NCI-H226 (cell line): ENCODE measurements at places on chromosomes 5 and 9.
A peak's percentile ranks its signal among the peaks of the same experiment; 100 is the strongest.

DNA sequence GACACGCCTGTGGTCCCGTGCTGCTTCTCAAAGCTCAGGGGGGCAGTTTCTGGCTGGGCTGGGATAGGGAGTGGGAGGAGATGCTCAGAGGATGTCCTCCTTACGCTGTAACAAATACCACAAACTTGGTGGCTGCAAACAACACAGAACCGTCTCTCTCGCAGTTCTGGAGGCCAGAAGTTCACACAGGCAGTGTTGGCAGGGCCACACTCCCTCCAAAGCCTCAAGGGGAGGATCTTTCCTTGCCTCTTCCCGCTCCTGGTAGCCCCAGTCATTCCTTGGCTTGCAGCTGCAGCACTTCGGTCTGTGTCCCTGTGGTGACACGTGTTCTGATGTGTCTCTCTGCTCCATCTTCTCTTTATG, 10.4 kb upstream of the ORM1 start:
- no peak for DNase-seq

- no peak for DNase-seq
Measured at GRCh38 chr5:54832858-54833257, 152.5 kb downstream of the ESM1 start.

GRCh38 chr5:180209137-180209581, at the start of gene RASGEF1C:
TSS of gene RASGEF1C (minus strand) at chr5:180209211. CDS start at chr5:180138052, 71,159 bp downstream.
- peak; percentile 58 for DNase-seq

DNA sequence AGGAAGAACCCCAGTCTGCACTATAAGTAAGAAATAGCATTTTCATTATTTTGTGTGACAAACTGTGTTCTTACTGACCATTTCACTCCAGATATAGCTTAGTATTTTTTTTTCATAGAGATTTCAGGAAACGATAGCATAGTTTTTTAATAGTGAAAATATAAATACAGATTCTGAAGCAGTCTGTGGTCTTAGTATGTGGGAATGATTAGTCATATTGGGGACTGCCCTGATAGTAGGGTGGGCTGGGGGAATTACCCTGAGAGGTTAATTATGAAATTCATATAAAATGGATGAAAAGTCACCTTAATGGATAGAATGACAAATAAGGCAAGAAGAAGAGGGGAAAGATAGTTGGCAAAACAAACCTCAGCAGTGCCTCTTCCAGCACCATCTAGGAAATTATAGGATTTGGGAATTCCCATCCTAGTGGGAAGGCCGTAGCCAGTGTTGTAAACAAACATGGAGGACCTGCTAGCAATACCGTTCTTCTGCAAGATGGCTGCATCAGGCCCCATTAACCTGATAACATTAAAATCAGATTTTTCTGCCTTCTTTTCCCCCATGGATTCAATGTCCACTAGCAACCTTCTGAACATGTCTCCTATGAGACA, 23.7 kb upstream of the NR3C1 start:
- no peak for DNase-seq

GRCh38 chr9:77457916-77458592, 190.1 kb downstream of the GNA14 start:
- DNase-seq = peak; percentile 36

DNA sequence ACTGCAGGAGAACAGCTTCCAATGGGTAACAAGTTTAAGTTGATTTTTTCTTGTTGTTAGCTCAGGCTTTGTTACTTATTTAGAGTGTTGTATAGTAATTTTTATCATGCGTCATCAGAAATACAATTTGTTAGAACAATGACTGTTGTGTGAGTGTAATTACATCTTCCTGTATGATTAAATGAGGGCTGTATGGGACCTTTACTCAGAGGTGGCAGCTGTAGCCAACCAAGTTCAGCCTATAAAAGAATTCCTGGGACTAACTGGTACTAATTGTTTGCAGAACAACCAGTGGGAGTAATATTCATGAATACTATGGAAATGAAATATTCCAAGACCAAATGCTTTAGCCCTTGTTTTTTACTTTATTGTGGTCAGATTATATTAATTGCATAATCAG, 30.8 kb upstream of the TJP2 start:
- DNase-seq = no peak

DNA sequence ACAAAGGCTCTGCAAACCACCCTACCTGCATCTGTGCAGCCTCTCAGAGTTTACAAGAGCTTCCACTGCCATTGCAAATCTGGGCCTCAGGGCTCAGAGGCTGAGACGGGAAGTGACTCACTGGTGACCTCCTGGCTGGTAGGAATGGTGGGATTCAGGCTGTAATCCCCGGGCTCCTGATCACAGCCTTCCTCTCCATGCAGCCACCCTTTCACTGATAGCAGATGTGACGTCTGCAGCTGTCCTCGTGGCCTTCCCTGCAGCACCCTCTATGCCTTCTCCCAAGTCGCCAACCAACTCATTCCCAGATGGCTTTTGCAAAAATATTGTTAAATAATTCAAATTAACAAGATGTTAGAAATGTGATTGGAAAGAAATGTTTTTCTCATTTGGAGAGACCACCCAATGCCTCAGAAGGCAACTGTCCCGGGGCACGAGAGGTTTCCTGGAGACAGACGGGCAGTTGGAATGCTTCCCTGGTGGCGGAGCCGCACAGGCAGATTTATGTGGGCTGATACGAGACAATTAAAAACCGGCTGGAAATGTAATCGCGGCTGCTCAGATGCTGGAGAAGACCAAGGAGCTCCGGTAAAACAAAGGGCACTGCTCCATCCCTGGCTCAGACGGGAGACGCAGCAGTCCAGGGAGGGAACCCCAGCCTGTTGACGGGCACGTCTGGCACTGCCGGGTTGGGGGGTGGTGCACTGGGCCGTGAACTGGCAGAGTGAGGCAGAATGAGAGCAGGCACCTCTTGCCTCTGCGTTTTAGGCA, 34.4 kb upstream of the SLC25A51 start:
- peak; percentile 71 for DNase-seq

DNA sequence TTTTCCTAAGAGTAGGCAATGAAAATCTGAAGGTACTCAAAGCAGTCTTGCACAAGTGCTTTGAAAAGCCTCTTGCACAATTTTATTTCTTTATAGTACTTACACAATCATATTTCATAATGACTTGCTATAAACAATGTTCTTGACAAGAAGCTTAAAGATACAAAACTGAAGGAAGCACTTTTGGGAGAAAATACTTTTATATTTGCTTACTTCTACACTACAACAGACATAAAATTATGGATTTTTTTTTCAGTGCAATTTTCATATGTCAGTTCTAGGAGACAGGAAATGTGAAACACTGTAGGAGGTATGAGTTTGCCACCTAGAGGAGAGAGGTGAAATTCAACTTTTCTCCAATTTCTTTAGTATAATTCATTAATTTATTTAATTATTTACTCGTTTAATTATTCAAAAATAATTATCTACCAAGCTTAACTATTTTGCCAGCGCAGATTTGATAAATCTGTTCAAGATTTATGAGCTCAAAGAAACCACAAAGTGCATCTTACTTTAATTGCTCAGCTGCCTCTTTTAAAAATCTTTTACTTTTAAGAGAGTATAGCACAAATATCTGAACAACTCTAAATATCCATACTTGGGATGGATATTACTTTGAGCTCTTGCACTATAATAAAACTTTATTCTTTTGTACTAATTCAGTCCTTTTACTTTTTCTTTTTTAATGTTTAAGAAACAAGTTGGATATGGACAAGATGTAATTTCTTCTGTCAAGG, 29.0 kb upstream of the CDKN2B start:
- peak; percentile 7 for DNase-seq

DNA sequence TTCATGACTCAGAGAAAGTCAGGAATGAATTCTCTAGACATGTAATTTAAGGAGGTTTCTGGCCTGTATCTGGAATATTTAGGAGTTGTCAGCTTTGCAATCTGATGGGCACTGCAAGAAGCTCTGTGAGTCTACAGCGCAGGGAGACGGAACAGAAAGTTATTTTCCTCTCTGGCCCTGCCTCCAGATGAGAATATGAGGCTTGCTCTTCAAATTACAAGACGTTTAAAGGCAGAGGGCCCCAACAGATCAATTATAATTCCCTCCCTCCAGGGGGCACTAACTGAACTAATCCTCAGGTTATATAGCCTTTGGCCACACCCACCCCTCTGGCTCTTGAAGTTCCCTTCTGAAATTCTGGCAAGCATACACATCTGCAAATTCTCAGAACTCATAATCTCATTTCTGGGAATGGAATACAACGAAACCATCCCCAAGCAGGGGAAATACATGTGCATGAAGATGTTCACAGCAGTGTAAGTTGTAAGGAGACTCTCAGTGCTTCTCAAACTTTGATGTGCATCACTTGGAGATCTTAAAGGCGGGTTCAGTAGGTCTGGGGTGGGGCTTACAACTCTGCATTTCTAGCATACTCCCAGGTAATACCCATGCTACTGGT, 307.6 kb downstream of the CWC27 start:
- peak; percentile 31 for DNase-seq

DNA sequence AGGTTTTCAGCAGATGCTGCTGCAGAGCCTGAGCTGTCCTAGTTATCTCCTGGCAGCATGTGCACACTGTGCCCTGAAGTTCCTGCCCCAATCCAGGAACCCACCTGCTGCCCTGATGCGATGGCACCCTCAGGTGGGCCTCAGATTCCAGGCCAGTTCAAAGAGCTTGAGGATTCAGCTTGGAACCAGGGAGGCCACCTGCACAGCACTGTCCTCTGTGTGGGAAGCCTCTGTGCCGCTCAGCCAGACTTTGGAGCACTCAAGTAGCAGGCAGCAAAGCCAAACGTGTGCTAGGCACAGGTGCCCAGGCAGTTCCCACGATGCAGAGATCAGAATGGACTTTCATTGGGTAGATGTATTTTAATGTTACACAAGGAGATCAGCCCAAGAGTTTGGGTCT, 132.8 kb upstream of the RAPGEF1 start:
- DNase-seq = no peak

DNA sequence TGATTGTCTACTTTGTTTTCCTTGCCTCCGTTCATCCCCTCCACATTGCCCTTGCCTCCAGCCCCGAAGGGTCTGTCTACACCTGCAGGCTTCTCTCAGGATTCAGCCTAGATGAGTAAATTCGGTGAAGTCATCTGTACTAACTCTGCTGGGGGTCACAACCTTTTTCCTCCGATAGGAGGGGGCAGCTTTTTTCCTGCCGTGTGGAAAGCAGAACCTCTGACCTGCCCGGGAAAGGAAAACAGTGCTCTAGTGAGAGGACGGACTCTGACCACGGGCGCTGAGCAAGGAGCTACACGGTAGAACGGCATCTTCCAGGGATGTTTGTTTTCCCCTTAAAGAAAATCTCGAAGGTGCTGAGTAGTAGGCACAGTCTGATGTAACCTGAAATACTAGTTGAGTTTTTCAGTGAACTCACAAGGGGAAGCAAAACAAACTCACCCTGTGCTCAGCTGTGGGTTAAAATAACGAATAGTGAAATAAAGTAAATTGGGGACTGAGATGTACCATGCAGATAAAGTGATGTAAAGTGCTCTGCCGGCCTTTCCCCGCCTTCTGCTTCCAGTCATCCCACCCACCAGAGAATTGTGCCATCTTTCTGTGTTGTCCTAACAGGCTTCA, 281.8 kb downstream of the AOPEP start:
- peak; percentile 34 for DNase-seq

- DNase-seq = no peak
Measured at GRCh38 chr9:125497906-125498305, 209.1 kb downstream of the MAPKAP1 start.

- DNase-seq = peak; percentile 28
Measured at GRCh38 chr5:74673011-74673790, 11.8 kb upstream of the HEXB start.

GRCh38 chr5:8288897-8289516, 420.1 kb downstream of the MTRR start:
- DNase-seq = no peak

DNA sequence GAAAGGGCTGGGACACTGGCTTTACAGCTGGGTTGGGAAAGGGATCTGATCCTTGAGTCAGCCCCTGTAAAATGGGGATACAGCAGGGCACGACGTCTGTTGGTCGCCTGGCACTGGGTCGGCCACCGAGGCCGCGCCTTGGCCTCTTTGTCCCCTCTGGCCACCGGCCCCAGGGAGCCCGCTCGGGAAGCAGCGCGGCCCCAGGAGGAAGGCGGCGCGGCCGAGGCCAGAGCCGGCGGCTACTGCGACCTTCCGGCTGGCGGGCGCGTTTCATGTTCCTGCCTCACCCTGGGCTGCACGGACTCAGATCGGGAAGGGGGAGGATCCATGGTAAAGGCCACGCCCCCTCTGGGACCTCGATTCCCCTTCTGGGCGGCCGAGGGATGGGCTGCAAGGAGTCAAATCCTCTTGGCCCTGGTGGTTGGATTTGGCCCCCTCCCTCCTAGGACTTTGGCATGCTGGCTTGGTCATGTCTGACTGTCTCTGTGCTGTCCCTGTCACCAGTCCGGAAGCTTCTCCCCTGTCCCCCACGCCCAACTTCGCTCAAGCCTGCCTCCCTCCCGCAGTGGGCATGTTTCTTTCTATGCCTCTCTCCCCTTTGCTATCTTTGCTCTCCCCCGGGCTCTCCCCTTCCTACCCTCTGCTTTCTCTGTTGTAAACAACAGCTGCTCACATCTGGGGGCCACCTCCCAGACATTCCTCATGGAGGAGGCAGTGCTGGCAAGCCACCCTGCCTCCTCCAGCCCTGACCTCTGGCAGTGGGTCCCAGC, 25.8 kb downstream of the FPGS start:
- DNase-seq = no peak

DNA sequence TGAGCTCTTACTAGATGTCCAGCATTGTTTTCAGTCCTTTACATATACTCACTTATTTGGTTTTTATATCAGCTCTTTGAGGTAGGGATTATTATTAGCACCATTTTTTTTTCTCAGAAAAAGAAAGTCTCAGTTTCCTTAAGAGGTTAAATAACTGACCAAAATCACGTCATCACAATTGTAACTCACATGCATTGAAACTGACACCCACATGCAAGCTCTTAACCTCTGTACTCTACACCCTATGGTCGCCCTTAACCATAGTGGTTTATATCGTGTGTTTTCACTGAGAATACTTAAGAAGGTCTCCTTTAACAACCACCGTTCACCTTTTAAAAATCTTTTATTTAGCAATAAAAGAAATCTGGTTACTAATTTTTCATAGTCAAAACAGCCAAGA, 61.0 kb downstream of the PRDM6 start:
- DNase-seq = no peak

- DNase-seq = no peak
Measured at GRCh38 chr9:92188969-92189781, 74.0 kb upstream of the SPTLC1 start.

- DNase-seq = peak; percentile 30
Measured at GRCh38 chr9:36987891-36988290, 46.2 kb downstream of the PAX5 start.

DNA sequence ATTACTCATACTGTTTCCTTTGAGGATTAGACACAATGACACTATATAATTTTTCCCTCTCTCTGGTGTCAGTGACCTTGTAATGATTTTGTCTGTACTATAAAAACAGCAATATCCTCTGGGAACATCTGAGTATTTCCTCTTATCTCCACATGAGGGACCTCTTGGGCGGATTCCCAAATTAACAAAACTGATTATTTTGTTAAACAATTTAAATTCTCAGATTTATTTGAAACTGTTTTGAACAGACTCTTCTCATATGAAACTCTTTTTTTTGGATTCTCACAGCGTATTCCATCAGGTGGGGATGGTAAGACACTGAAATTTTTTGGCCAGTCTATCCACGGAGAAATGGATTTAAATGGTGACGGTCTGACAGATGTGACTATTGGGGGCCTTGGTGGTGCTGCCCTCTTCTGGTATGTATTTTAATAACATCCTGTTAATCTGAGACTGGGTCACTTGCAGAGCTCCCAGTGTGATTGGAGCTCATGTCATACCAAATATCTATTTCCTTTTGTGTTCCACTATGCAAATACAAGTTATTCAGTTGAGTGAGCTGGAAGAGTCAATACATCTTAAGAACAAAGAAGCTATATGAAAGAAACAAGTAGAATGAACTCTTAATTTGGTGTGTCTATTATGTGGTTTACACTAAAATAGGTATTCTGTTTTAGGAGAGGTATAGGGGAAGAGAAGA, 73.8 kb upstream of the ITGA2 start:
- peak; percentile 25 for DNase-seq
